ENCODE measurements at places on chromosomes 7 and 10.

DNA sequence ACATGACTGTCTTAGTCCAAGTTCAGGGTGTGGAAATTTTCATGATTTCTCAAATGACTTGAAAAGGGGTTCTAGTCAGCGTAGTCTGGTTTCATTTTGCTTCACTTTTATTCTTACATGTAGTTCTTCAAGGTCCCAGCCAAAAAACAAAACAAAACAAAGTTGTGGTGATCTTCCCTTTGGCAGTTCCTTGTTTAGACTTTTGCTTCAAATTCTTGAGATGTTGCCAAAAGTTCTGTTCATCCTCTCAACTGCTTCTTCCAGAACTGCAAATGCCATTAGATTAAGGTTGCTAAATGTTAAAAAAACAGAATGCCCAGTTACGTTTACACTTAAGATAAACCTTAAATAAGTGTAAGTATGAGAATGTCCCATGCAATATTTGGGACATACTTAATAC lies 370.8 kb upstream of the LRRTM3 start:
- no peak for DNase-seq

DNA sequence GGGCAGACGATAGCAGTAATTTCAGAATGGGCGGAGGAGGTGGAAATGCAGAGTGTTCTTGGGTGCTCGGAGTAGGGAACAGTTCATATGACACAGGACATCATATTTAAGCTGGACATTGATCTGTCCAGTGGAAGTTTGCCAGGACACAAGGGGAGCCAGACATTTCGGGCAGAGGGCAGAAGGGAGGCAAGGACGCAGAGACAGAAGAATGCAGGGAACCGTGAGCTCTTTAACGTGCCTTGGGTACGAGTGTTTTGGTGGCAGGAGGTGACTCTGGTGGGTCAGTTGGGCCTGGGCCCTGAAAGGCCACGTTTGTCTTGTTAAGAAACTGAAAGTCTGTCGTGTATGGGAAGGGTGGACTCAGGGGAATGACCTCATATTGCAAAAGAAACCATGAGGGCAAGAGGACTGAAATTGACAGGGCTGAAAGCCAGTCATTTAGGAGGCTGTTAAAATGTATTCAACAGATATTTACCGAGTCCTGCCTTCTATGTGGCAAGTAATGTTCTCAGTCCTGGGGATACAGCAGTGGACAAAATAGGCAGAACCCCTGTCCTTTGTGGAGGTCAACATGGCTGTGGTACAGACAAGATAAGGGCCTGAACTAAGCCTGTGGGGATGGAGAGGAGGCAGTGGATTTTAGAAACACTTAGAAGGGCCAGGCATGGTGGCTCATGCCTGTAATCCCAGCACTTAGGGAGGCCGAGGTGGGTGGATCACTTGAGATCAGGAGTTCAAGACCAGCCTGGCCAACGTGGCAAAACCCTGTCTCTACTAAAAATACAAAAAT lies 2.2 kb downstream of the OPTN start:
- DNase-seq, result no peak

DNA sequence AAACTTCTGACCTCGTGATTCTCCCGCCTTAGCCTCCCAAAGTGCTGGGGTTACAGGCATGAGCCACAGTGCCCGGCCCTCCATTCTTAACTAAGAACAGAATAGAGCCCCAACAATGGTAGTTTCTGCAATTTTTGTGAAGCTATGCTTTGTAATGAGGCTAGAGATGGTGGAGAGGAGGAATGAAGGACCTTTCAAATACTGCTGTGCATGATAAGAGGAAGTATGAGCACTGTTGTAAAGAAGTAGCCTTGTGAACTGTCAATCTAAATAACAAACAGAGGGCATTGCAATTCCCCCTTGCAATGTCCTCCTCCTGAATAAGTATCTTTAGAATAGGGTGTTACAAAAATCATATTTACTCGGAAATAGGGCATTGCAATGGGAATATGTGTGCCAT lies 70.2 kb downstream of the EVX1 start:
- DNase-seq, result no peak

GRCh38 chr7:137953665-137954470 lies 48.0 kb downstream of the CREB3L2 start:
- DNase-seq, result no peak

- no peak for DNase-seq
These were observed 34.5 kb upstream of the CD36 start for GRCh38 chr7:80603940-80604339.

DNA sequence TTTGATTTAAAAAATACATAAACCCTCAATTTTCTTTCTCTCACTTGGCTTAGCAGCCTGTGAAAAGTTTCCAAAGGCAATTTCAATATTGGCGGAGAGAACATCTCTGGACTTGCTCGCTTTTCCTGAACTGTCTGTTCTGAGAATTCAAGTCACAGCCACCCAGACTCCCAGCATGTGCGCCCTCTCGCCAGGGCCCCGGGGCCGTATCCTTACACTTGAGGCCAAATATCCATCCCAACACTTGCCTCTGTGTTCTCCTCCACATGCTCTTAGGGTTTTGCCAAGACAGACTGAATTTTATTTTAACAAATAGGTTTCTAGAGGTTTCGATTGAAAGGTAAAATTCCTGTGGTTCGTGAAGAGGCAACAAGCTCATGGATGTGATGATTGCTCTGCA lies 111.5 kb upstream of the GPR26 start:
- DNase-seq, result no peak

GRCh38 chr10:23172429-23173213 lies 19.5 kb upstream of the PTF1A start:
- no peak for DNase-seq

DNA sequence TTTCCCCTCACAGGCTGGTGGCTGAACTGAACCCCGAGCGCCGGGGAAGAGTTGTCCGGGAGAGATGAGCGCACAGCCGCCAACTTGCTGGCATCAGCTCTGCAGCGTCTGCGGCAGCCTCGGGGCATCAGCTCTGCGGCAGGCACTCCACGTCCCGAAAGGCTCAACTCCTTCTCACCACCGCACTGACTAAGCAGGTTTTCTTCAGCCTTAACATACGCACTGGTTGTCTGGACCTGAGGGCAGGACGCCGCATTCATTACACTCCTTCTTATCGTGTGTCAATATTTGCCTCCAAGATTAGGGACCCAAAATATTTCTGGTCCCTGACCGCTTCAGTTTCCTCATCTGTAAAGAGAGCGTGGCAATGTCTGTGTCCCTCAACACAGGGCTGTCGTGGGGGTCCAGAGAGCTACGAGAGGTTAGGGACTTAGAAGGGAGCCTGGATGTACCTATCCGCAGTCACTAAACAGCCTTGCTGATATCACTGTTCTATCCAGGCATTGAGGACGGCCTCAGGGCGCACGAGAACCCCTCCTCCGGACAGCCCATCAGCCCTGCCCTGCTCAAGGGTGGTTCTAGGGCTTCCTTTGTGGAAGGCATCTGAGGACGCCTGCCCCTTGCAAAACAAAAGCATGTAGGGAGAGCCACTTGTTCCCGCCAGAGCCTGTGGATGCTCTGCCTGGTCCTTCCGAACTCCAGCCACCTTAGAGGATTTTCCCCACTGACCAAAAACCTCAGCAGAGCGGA lies 42.8 kb upstream of the FIGNL1 start:
- DNase-seq, result no peak

GRCh38 chr7:107501593-107501992 lies 31.7 kb downstream of the GPR22 start:
- DNase-seq, result no peak

GRCh38 chr7:75985009-75985517 lies 9.3 kb downstream of the TMEM120A start:
- DNase-seq, result no peak

- no peak for DNase-seq
These were observed 8.6 kb upstream of the UPF2 start for GRCh38 chr10:12051241-12051640.

GRCh38 chr7:984361-985126 lies 1.6 kb downstream of the CYP2W1 start:
- no peak for DNase-seq

- no peak for DNase-seq
These were observed 22.4 kb upstream of the IFIT2 start for GRCh38 chr10:89279421-89279869.

GRCh38 chr7:88200789-88201188 lies 19.0 kb downstream of the SRI start:
- no peak for DNase-seq

DNA sequence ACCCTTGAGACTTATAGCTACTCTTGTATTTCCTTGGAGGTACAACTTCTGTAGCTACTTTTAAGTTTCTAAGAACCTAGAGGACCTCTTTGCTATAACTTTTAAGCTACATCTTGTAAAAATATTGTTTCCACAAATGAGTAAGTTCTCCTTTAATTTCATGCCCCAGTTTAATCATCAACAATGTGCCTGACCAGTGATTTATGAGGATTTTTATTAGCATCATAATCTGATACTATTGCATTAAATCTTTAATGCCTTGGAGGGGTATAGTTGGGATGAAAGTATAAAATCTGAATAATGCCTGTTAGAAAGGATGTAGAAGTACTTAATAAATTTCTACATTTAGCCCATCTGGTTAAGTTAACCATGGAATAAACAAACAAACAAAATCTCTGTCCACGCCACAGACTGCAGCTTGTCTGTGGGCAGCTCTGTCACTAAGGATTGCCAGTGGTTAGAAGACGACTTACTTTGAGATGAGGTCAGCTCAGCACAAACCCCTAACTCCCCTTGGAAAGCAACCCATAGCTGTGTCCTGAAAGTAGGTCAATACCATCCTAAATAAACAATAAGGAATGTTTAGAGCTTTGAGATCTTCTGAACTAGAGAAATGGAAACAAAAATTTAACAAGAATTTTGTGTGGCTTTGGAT lies 18.3 kb downstream of the UBE2D1 start:
- no peak for DNase-seq

DNA sequence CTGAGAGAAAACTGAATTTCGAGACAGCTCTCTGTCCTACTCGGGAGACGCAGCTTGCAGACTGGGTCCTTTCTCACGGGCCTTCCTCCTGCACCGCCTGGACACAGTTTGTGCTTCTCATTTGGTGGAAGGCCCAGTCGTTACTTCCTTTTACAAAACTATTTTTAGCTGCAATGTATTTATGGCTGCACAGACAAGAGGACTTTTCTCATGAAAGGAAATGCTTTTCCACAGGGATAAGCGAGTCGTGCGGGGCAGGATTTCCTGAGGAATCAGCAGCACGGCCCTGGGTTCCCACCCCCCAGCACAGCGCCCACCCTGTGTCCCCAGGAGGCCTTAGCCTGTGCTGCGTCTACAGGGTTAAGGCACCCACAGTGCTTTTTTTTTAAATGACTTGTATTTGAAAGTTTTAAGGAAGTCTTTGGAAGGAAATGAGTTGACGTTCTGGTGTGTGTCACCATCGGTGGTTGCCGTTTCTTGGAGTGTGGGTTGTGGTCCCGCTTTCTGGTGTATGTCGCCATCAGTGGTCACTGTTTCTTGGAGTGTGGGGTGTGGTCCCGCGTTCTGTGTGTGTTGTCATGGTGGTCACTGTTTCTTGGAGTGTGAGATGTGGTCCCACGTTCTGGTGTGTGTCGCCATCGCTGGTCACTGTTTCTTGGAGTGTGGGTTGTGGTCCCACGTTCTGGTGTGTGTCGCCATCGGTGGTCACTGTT lies 50.9 kb downstream of the INPP5A start:
- DNase-seq, result no peak

DNA sequence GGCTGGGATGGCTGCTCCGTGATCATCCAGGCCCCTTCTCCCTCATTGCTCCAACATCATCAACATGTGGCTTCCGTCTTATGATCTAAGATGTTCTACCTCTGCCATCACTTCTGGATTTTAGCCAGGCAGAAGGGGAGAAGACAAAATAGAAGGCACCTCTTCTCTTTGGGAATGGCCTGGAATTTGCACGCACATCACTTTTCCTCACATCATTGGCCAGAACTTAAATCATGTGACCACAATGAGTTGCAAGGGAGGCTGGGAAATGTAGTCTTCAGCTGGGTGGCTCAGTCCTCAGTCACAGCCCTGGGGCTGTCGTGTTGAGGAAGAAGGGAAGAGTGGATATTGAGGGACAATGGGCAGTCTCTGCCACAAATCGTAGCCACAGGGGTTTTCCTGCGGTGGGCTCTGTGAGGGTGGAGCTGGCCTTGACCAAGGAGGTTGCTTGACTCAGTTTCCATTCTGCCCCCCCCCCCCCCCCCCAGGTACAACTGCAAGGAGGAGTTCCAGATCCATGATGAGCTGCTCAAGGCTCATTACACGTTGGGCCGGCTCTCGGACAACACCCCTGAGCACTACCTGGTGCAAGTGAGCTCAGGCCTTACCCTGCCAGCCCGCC lies 50.3 kb downstream of the PALD1 start:
- DNase-seq, result no peak

- no peak for DNase-seq
These were observed 811 bp downstream of the CDK5 start for GRCh38 chr7:151056666-151057505.

DNA sequence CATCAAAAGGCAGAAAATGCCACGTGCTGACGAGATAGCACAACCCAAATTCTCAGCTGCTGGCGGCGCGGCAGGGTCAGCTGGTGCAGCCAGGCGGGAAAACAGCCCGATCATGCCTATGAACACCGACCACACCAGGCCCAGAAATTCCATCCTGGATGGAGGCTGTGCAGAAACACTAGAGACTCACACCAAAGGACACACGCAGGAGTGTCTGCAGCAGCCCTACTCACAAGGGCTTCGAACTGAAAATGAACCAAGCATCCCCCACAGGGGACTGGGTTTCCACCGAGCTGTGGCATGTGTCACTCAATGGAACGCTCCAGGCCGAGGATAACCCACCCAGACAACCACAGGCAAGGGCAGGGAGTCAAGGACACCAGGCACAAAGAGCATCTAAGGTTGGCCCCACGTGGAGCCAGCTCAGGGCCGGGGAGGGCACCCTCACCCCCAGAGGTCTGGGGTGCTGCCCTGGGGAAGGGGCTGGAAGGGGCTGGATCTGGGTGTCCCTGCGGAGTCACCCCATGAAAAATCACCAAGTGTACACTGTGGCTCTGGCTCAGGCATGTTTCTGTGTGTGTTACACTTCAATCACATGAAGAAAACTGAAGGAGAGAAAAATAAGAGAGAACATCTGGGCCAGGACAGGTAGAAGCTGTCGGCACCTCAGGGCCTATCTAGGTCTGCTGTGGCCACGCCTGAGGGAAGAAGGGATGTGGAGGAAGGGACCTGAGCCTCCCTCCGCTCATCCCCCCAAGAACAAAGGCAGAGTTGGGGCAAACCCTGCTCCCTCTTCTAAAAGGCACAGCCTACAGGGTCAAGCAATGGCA lies 33.0 kb downstream of the RASGEF1A start:
- DNase-seq, result no peak

GRCh38 chr7:148379677-148380076 lies 210.9 kb upstream of the C7orf33 start:
- DNase-seq, result no peak

GRCh38 chr7:142685877-142686508 lies 63.3 kb upstream of the PRSS1 start:
- no peak for DNase-seq

All from stimulated activated CD4-positive, alpha-beta T cell treated with anti-CD3 and anti-CD28 coated beads, Interleukin-12 subunit alpha, Interleukin-12 subunit beta, amount 100 ng/mL, for 24 hours (primary cell).